ENCODE measurements at places on chromosomes 13 and 19.

GRCh38 chr13:21395953-21396352 lies 63.1 kb downstream of the ZDHHC20 start:
- DNase-seq: no peak

DNA sequence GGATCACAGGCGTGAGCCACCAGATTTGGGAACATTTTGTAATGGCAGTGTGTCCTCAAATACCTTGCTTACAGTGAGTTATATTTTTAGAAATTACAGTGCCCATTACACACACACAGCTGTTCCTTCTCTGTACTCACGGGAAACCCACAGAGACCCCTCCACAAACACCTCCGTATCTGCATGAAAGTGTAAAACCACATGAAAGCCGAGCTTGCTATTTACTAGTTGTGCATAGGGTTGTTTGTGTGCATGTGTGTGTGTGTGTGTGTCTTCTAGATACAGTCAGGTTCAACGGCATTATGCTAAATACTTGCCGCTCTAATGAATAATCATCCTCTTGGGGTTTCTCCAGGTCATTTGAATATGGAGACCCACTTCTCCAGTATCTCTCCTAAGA lies 22.3 kb upstream of the LILRA2 start:
- no peak for DNase-seq

DNA sequence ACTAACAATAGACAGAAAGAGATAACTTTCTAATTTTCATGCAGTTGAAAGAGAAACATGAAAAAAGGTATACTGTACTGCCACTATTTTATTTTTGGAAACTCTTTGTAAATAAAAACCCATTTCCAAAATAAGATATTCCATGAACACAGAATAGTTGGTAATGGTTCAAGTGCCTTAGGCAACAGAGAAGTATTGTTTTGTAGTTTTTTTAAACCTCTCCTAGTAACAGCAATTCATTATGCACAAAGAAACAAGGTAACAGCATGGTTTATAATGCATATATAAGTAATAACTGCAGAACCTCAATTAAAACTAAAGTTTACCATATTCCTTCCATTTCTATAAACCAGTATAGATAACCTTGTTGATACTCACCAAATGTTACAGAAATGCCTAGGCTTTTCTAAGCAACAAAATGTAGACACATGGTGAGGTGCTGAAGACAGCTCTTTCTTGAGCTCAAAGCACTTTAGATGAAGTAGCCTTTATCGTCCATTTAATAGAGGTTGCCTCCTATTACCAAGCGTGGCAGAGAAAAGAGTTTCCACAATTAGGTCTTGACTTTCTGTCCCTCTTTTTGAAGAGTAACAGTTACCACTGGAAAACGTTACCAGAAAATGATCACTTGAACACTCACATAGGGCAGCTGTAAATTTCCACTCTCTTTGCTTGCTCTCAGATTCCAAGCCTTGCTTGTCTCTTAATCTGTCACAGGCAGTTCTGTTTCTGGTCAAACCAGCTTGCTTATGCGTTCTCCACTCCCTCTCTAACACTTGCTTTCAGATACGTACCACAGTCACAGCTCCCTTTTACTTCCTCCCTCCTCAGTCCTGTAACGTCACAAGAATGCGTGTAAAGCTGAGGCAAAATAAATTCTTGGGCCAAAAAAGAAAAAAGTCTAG lies 42.9 kb downstream of the CAB39L start:
- DNase-seq: no peak

DNA sequence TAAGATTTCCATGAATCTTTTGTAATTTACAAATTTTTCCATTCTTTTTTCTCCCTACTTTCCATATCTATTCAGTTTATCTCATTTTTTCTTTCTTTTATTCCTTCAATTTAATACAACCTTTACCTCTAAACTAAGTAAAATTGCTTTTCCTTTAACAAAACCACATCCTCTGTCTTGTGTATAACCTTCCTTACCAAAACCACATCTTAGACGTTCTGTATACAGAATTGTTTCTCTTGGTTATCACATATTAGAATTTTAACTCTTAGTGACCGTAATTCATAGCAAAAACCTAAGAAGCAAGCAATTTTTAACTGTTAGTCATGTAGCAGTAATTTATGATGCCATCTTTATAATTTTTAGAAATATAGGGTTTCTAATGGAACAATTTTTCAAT lies 15.0 kb downstream of the PPP5C start:
- no peak for DNase-seq

- DNase-seq: no peak
These were observed 218.9 kb upstream of the EDNRB start for GRCh38 chr13:78137404-78138142.

DNA sequence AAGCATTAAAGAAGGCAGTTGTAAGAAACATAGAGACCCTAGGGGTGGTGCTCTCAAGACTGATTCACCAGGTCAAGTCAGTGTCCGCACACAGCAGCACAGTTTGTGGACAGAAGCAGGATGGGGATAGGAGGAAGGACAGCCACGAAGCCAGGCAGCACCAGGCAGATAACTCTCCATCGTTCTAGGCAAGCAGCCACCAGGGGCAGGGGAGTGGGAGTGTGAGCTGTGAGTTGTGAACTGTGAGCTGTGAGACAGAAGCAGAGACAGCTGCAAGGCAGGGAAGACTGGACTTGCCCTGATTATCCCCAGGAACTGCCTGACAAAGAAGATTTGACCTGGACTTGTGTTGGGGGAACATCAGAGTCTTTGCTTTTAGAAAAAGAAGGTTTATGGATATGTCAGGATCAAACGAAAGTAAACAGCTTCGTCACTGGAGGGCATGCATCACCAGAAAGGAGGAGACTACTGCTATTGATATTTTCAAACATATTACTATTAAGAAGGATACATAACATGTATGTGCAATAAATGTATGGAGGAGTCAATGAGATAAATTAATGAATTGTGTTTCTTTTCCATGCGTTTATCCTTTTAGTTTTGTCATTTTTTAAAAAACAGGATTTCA lies 286.1 kb downstream of the IRS2 start:
- DNase-seq: no peak

DNA sequence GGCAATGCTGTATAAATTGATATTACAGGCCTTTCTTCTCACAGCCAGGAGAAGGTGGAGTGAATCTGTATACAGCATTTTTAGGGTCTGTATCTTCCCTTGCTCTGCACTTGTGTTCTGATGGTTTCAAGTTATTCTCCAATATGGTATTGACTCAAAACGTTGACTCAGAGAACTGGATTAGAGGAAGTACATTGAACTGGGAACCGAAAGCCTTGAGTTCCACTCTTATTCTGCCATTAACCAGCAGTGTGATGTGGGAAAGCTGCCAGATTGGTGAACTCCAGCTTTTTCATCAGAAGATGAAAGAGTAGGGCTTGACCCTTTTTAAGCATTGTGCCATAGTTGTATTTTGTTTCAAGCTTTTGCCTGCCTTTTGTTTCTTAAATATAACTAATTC lies 167.7 kb downstream of the SPRY2 start:
- no peak for DNase-seq

GRCh38 chr13:39144941-39145533 lies 106.8 kb downstream of the NHLRC3 start:
- DNase-seq: peak; percentile 35

DNA sequence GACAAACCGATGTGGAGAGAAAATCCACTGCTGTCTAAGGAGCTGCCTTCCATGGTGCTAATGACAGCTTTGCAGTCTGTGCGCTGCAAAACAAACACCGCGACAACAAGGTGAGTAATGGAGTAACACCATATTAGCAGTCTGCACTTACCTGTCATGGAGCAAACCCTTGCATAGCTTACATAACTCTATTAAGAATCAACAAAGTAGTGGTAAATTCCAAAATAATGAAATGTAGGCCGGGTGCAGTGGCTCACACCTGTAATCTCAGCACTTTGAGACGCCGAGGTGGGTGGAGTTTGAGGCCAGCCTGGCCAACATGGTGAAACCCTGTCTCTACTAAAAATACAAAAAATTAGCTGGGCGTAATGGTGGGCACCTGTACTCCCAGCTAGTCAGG lies 56.2 kb downstream of the PARP4 start:
- DNase-seq: no peak

DNA sequence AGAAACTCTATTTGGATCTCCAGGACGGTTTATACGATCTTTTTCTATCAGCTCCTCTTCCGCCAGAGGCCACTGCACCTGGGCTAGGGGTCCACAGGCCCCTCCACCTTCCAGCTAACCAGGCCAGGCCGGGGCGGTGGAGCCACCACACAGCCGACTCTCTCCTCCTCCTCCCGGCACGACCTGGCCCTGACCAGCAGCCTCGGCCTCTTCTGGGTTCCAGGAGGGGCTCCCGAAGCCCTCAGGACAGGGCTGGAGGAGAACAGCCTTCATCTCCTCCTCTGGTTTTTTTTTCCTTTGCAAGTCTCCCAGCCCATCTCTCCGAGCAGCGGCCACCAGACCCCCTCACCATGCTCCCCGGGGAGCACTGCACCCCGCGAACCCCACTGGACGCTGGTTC lies 17.1 kb downstream of the DPF1 start:
- DNase-seq: no peak

- no peak for DNase-seq
These were observed 251.3 kb downstream of the MAB21L1 start for GRCh38 chr13:35225159-35225558.

DNA sequence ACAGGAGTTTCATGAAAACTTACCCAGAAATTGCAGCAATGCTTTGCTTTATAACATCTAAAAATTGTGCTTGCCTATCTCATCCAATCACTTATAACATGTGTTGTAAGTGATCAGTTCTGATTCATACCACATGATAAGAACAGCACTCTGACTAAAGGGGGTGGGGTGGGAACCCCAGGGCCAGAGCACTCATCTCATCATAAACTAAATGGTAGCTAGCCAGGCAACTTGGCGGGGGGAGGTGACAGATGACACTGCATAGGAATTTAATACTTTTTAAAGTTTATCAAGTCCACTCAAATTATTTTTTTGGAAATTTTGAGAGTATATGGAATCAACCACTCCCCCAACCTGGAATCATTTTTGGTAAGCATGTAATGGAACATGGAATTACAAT lies 42.1 kb downstream of the FOXO1 start:
- no peak for DNase-seq

GRCh38 chr13:36551445-36551844 lies 119.2 kb downstream of the CCNA1 start:
- DNase-seq: no peak

GRCh38 chr13:50126993-50127725 lies 111.9 kb downstream of the KCNRG start:
- DNase-seq: no peak

DNA sequence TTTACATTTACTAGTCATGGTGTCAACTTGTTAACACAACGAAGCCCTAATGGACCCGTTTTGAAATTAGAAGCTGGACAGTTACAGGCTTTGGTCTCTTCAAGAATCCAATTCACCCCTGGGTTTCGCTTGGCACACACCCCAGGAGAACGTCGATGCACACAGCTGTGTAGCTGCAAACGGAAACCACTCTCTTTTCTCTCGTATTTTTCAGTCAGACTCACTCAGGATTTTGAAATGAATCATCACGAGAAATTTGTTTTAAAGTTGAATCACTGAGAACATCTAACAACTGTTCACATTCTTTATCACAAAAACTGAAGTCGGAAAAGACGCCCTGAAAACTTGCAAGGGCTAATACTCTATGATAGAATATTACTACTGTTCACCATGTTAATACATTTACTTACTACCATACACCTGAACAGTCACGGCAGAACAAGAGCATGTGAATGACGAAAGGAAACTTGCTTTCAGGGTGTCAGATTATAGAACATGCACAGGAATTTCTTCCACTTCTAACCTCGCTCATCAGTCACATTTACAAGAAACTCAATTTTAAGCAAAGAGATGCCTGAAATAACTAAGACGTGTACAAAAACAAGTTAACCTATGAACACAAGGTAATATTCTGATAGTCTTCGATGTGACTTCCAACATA lies 4.7 kb downstream of the PNMA8A start:
- peak; percentile 30 for DNase-seq

DNA sequence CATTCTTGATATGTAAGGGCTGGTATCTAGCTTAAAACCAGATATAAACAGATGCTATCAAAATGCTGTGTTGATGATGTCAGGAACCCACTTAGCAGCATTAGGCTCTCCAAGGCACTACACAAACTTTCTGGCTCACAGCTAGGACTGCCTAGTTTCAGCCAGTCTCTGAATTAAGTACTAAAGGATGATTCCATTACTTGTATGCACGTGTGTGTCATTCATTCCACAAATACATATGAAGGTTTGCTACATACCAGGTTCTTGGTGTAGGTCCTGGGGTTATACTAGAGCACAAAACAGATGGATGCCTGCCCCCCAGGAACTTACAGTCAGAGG lies 151.5 kb downstream of the RGCC start:
- DNase-seq: no peak

GRCh38 chr19:49666120-49666444 lies 349 bp downstream of the BCL2L12 start:
- DNase-seq: no peak

GRCh38 chr13:49376121-49376520 lies 67.7 kb downstream of the CAB39L start:
- DNase-seq: no peak

GRCh38 chr13:88675347-88675996 lies 1004.3 kb downstream of the SLITRK5 start:
- DNase-seq: no peak

DNA sequence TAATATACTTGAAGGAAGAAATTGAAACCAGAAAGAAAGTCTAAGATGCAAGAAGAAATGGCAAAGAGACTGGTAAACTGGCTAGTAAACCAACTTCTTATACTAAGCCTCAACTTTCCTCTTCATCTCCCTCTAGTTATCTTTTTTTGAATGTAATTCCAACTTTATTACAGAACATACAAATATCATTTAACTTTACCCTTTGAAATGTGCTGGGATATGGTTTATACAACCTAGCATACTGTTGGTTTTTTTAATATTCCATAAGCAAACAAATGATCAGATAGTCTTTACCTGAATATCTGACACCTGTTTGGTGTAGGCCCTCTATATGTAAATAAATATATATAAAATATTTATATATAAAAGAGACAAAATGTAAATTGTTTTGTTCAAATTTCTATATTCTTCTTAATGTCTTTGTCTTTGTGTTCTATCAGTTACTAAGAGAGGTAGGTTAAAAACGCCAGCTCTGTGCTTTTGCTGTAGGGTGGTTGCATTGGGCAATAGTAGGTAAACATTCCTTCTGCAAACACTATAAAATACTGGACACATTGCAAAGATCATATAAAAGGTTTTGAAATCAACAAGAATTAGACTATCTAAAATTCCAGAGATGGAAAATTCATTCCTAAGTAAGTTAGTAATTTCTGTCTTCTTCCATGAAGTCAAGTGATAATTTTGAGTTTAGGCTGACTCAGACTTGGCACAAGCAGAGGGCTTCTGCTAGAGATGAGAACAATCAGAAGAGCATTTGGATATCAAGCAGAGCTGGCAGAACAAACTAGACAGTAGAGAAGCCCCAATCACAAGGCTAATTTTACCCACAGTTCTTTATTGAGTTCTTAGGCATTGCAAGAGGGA lies 383.3 kb downstream of the RFC3 start:
- no peak for DNase-seq

- DNase-seq: peak; percentile 93
These were observed 1.3 kb downstream of the HMG20B start for GRCh38 chr19:3573858-3574637.

GRCh38 chr13:67620665-67621064 lies 390.5 kb upstream of the PCDH9 start:
- DNase-seq: no peak

GRCh38 chr13:29959603-29960002 lies 109.2 kb upstream of the UBL3 start:
- DNase-seq: no peak
